Stimulated activated CD8-positive, alpha-beta memory T cell treated with anti-CD3 and anti-CD28 coated beads, Interleukin-7, amount 100 ng/mL, for 1 hour (primary cell): ENCODE measurements at places on chromosomes 1 and 21.

DNA sequence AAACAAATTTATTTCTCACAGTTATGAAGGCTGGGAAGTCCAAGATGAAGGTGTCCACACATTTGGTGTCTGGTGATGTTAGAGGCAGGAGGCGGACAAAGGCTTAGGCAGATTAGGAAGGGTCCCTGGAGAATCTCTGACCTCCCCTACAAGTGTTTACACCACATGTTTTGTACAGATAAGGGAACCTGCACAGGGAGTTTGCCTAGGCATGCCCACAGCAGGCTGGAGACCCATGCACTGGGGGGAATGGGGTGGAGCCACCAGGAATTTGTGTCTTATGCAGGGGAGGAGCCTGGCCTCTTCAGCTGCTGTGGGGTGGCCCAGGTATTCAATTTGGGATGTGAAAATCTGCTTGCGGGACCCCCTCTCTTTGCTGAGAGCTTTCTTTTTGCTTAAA lies 131.3 kb downstream of the PATJ start:
- no peak for DNase-seq

DNA sequence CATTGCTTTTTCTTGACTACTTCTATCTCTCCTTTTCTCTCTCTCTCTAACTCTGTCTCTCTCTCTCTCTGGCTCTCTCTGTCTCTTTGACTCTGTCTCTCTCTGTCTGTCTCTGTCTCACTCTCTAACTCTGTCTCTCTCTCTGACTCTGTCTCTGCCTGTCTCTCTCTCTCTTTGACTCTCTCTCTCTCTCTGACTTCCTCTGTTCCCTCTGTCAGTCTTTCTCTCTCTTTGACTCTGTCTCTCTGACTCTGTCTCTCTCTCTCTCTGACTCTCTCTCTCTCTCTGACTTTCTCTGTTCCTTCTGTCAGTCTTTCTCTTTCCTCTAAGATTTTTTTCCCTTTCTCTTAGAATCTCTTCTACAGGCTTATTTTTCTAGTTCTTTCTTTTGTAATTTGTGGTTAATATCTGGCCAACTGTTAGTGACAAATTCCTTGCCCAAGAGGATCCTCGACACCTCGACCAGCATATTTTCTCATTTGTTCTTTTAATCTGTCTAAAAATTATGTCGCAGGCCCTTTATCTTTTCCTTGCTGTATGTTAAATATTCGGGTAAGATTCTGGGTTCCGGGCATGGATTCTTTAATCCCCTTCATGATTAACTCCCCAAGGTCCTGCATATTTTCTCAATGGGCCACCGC lies at the start of gene ATAD3C:
Gene ATAD3C, plus strand, starts transcription at position 591 of the 641 bp plus-strand sequence. CDS start 995 bp downstream, outside the sequence.
- DNase-seq = no peak

GRCh38 chr1:234509457-234510328 lies 30.7 kb upstream of the TARBP1 start:
- DNase-seq = no peak

GRCh38 chr1:223233410-223234169 lies 90.5 kb upstream of the TLR5 start:
- no peak for DNase-seq

GRCh38 chr1:6822530-6823359 lies 37.5 kb downstream of the CAMTA1 start:
- DNase-seq = no peak

GRCh38 chr1:73359001-73359400 lies 839.0 kb downstream of the LRRIQ3 start:
- no peak for DNase-seq

- no peak for DNase-seq
Observed at GRCh38 chr1:193419295-193419694, 232.9 kb upstream of the B3GALT2 start.

- DNase-seq = no peak
Observed at GRCh38 chr1:37244083-37244480, 209.8 kb upstream of the GRIK3 start.

GRCh38 chr1:245599371-245600174 lies 444.8 kb downstream of the KIF26B start:
- DNase-seq = no peak

- no peak for DNase-seq
Observed at GRCh38 chr1:246567646-246568235, 1.5 kb downstream of the CNST start.

- no peak for DNase-seq
Observed at GRCh38 chr21:18002393-18002792, 183.2 kb upstream of the C21orf91 start.

DNA sequence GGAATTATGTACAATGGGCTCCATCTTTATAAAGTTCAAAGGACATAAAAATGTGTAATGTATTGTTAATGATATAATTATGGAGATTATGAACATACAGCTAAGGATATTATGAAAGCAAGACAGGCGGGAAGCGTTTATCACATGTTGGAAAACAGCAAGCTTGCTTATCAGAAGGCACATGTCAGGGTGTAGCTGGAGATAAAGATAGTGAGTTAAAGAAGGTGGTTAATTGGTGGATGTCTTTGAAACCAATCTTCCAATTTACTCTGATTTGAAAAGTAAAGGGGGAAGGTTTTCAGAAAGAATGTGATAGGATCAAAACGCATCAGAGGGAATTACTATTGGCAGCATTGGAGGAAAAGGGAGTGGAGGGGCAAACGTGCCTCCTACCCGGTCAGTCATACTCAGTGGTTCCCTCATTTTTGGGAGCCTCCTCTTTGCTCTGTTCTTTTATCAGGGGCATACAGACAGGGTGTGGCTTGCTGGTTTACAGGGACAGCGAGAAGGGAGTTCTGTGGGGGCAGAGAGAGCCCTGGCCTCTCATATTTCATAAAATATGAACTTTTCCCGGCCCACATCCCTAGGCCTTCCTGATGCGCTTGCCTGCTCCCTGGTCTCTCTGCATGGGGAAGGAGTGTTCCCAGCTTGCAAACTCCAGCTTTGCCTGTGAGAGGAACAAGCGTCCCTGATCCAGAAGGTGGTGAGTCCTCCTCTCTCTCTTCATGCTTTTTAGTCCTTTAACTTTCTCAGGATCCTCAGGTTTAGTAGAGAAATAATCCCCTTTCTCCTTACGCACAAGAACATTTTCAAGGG lies 8.0 kb upstream of the SVBP start:
- DNase-seq = no peak

DNA sequence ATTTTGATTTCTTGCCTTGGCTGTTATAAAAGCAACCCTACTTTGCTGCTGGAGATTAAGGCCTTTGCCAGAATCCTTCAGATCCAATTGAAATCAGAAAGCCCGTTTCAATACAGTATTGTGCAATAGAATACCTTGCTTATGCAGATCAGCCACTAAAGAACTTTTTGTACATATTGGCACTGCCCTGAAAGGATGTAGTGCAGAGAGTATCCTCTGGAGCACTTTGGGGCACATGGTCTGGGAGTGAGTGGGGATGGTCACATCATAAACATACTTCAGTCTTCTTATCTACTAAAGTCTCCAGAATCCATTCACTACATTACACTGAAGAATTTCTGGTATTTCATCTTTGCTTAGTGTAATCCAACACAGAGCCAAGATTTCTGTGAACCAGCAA lies 189.0 kb downstream of the CENPF start:
- DNase-seq = no peak

DNA sequence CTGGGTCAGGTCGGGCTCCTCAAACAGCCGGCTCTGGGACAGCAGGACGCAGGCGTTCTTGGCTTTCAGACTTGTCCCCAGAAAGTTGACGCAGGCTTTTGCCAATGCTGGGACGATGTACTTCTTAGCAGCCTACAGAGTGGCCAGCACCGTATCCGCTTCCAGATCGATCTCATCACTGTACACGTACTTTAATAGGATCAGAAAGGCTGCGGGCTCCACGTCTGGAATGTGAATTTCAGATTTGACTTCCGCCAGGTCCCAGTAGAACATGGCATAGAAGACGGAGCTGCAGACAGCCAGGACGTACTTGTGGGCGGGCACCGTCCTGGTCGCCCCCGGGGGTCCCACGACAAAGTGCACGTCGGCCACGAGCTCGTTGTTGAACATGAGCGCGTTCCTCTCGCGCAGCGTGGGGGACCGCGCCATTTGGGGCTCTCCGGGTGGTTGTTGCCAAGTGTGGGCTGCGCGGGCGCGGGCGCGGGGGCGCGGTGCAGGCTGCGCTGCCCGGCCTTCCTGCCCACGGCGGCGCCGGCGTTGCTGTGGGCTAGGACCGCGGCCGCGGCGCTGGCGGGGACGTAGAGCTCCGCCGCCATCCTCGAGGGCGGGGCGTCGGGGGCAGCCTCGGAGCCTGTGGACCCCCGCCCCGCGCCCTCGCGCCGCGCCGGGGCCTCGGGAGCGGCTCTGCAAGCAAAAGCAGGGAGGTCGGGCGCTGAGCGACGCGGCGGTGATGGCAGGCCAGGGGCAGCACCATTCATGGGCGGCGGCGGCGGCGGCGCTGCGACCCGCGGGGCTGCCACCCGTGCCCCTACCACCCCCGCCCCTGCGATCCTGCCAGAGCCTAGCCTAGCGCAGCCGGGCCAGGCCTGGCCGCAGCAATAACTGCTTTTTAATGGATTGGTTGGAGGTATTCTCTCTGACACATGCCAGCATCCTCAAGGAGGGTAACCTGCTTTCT lies 10.6 kb downstream of the CNR2 start:
- DNase-seq = no peak

DNA sequence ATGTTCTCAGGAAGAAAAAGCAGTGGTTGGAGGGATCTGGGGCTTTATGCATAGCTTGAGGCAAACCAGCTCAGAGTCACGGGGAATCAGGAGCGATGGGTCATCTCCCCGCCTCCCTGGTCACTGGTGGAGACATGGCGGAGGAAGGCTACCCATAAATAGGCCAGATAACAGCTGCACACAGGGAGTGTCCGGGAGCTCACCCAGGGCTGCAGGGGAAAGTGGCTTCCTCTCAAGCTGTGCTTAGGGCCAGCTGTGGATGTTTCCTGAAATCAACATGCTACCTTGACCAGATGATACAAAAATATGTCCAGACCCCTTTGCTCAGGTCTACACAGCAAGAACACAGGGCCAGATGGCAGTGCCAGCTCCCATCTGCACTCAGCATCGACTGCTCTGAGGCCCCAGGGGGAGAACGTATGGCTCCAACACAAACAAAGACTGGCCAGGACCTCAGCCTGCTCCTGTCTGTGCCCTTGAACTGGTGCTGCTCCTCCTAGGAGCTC lies 27.1 kb upstream of the RERE start:
- no peak for DNase-seq

DNA sequence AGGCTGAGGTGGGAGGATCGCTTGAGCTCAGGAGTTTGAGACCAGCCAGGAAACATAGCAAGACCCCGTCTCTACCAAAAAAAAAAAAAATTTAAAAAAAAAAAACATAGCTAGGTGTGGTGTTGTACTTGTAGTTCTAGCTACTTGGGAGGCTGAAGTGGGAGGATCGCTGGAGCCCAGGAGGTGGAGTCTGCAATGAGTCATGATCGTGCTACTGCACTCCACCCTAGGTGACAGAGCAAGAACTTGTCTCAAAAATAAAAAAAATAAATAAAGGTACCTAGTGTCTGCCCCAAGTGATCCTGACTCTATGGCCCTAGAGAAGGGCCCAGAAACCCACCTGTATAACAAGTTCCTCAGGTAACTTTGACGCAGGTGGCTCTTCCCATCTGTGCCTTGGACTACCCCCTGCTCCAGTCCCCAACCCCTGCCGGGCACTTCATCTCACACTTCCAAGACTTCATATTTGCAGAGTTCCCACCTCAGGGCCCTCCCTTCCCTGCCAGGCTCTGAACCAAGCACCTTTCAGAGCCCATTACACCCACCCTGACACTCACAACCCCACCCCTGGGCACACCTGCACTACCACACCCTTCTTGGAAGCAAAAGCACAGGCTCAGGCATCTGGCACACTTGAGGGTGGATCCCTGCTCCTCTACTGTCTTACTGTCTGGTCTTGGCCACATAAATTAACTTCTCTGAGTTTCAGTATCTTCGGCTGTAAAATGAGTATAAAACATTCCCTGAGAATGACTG lies 80.2 kb upstream of the KLHDC7A start:
- DNase-seq = no peak

- no peak for DNase-seq
Observed at GRCh38 chr1:66176012-66176715, 357.8 kb upstream of the SGIP1 start.

- DNase-seq = no peak
Observed at GRCh38 chr1:179742717-179743678, at the start of gene FAM163A. TSS of gene FAM163A (plus strand) at chr1:179743291. CDS start at chr1:179813098, 69,807 bp downstream.

DNA sequence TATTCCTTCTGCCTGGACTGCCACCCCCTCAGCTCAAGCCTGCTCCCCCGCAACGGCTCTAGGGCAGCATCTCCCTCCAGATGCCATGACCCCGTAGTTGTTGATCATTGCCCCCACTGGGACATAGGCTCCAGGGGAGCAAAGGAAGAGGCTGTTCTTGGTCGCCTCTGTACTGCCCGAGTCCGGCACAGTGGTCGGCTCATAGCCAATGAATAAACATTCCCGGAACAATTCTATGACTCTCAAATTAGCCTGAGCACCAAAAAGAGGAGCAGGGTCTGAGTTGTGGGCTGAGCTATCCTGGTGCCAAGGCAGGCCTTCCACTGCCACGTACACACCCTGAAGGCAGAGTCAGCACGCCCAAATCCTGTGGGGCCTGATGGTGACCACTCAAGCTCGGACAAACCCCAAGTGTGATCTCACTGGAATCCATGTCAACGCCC lies 33.1 kb downstream of the CAPZB start:
- DNase-seq = no peak

DNA sequence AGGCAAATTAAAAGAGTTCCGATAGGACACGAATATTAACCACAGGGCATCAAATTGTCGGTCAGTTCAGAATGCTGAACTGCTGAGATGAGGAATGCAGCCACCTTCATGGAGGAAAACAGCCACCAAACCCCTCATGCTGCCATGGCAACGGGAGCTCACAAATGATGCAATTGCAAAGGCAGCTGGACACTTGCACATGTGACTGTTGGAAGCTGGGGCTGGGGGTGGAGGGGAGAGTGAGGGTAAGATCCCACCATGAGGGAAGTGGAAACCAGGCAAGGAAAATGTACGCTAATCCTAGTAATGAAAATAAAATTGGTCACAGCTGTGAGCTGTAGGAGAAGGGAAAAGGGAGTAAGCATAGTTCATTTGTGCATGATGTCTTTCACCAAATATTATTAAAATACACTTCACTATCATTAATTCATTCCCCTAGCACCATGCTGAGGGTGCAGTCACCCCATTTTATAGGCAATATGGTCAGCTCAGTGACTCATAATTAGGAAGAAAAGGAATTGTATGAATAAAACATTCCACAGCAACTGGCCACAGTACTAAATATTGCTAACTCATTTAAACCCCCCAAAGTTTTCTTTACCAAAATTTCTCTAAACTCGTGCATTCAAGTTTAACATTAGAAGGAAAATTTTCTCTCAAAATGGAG lies 15.3 kb downstream of the BECN2 start:
- DNase-seq = no peak

GRCh38 chr1:8061673-8062386 lies 35.7 kb upstream of the ERRFI1 start:
- no peak for DNase-seq
